Right kidney (tissue), 9 donors: ENCODE measurements at places on chromosomes 2 and 18.

DNA sequence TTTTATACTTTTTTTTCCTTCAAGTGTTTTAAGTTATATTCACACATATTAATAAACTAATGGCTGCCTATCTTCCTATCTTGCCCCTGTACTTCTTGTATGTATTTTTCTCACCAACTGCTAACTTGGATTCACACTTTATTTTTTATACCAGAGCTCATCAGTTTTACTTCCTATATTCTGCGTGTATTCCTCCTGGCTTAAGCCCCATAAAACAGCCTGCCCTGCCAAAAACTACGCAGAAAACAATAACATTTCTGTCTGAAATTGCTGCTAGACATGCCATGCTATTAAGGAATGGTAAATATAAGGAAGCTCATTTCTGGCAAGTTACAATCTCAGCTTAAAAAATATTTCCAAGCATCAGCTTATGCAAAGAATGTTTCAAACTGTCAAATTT lies 172.3 kb downstream of the UBE2E3 start:
- DNase-seq: no peak

GRCh38 chr2:60529136-60529784 lies 24.2 kb downstream of the BCL11A start:
- no peak for DNase-seq

- DNase-seq: no peak
These were observed 90.6 kb downstream of the LDLRAD4 start for GRCh38 chr18:13309031-13309747.

DNA sequence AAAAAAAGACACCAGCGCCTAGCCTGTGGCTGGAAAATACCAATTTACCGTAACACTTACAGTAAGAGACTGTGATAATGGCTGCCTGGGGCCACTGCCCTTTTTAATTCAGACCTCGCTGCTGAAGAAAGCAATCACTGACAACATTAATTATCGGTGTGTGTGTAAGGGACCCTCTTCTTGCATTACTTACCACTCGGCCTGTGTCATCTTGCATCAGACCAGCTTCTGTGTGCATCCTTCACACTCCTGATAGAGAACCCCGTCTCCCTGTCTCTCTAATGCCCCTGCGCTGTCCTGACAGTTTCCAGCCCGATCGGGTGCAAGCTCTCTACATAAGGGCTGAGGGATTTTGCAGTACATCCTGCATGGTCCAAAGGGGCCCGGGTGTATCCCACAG lies 124.4 kb downstream of the ZNF516 start:
- no peak for DNase-seq

DNA sequence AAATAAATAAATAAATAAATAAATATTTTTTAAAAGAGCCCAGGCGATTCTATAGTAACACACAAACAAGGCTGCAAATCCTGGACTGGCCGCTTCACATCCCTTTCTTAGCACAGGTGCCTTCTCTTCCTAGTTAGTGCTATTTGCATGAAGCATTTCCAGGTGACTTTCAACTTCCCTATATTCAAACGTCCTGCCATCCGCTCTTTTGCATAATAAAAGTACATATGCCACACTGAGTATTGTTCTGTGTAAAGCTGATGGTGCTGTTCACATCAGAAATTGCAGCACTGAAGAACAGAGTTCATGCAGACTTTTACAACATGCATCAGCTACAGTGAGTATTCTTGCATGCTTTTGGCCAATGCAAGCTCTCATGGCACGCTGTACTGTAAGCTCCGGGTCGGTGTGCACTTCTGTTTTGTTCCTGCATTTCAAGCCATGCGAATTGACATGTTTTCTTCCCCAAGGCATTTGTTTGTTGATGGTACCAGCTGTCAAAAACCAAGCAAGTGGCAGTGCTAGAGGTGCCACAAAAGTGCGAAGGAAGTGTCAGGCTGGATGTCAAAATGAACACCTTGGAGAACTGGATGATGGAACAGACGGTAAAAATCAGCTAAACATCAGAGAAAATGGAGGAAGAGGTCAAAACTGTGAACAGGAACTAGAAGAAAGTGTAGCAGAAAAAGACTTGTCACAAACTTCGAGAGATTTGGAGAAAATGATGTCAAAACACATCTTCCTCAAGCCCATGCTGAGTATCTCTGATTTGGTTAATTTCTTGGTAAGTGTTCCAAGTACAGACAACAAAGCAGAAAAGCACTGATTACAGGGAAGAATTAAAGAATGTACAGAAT lies 25.5 kb upstream of the CEP68 start:
- no peak for DNase-seq

DNA sequence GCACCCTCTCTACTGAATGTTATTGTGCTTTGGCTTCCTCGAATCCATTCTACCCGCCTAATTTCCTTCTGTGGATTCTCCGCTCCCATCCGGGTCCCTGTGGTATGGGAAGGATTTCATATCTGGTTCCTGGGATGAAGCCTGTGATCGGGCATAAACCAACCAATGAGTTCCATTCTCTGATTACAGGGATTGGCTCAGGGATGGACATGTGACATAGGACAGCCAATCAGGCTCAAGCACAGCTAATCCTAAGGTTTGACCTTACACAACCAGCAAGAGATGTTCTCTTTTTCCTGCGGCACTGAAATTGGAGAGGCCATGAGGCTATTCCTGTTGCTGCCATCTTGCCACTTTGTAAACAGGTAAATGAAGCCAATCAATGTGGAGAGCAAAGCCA lies 168.1 kb upstream of the SMAD2 start:
- no peak for DNase-seq

DNA sequence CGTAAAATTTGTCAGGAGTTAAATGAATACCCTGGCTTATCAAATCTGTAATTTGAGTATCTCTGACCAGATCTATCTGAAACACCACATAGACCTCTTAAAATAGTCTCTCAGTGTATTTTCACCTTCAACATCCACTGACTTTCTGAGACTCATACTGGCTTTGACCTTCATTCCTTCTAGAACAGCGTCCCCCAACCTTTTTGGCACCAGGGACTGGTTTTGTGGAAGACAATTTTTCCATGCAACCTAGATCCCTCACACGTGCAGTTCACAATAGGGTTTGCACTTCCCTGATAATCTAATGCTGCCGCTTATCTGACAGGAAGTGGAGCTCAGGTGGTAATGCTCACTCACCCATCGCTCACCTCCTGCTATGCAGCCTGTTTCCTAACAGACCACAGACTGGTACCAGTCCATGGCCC lies 3.2 kb downstream of the NBAS start:
- DNase-seq: no peak

- DNase-seq: no peak
These were observed 26.6 kb upstream of the MAP3K20 start for GRCh38 chr2:173048897-173049661.

DNA sequence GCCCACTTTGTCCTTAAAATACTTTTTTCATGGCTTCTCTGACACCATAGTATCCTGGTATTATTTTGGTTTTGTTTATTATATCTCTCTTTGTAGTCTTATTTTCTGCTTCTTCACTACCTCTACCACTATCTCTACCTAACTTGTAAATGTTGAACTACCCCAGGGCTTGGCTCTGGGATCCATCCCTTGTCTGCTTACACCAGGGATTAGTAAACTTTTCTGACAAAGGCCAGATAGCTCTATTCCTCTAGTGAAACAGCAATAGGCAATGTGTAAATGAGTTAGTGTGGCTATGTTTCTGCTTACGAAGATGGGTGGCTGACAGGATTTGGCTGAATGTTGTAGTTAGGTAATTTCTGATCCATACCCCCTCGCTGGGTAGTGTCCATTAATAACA lies 76.8 kb downstream of the ZNF407 start:
- no peak for DNase-seq

DNA sequence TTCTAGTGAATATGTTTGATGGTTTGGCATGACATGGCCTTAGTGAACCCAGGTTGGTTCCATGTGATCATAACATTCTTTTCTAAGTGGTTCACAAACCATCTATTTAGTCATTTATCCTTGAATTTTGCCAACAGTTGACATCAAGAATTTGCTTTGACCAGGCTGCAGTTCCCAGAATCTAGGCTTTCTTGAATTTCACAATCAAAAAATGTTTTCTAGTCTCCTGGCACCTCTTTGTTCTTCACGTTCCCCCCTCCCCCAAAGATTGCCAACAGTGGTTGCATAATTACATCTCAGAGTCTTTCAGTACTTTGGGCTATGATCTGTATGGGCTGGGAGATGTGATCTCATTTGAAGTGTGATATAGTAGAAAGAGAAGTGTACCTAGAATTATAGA lies 124.0 kb downstream of the GATA6 start:
- DNase-seq: no peak

DNA sequence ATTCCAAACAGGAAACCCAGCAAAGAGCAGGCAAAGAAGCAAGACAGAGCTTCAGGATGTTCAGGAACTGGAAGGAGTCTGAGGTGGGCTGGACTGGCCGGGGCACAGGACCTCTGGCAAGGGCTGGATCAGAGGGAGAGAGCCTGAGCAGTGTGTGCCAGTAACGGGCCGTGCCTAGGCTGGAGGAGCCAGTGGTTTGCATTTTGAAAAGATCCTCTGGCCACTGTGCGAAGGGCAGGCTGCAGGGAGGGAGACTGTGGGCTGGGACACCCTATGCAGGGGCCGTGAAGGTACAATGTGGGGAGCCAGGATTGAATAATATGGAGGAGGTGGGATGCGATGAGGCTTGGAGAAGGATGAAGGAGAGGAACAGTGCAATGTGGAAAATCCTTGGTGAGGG lies 6.2 kb upstream of the SDC1 start:
- DNase-seq: no peak
